ENCODE measurements at places on chromosomes 13 and 19.

GRCh38 chr13:113178070-113178895 is 19.8 kb downstream of the PROZ start:
- DNase-seq: no peak

DNA sequence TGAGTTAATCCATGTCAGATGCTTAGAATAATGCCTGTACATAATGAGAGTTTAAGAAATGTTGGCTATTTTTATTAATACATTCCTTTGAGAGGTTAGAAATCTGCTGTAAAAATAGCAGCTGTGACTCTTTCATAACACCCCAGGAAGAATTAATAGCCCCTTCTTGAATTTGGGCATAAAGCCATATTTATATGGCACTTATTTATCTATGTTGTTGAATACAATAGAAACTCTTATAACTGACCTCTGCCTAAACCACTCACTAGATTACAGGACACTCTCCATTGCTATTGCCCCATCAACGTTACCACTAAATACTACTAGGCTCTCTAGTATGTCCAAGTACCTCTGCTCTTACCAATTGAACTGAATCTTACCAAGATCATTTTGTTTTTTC is 16.3 kb downstream of the NEK5 start:
- no peak for DNase-seq

DNA sequence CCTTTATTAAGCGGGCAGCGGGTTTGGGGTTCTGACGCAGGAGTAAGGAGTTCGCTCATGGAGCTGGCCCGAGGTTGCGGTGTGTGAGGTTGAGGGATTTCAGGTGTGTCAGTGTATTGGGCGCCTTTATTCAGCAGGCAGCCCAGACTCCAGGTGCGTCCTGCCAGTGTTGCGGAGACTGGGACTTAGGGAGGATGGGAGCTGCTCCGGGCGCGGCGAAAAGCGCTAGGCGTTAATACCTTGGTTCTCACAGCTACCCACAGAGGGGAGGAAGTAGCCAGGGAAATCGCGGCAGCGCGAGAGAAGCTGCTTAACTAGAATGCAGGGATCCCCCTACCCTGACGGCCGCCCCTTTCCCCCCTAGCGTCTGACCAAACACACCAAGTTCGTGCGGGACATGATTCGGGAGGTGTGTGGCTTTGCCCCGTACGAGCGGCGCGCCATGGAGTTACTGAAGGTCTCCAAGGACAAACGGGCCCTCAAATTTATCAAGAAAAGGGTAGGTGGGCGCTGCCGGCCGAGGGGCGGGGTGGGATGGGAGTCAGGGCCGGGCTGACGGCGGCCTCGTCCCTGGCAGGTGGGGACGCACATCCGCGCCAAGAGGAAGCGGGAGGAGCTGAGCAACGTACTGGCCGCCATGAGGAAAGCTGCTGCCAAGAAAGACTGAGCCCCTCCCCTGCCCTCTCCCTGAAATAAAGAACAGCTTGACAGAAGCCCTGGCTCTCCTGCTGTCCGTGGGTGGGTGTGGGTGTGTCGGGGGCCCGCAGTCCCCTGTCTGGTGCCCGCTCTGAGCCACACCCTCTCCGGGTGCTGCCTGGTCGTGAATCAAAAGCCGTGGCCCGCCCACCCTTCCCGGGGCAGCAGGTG is 1.1 kb downstream of the RPL36 start:
- DNase-seq: no peak

- peak; percentile 97 for DNase-seq
Measured at GRCh38 chr13:113296823-113297369, at the start of gene LAMP1. TSS of gene LAMP1 (plus strand) at chr13:113297239. CDS start at chr13:113297435, 196 bp downstream.

- DNase-seq: no peak
Measured at GRCh38 chr19:18478545-18479311, 40.8 kb upstream of the ISYNA1 start.

- no peak for DNase-seq
Measured at GRCh38 chr13:60765700-60766411, 368.8 kb downstream of the TDRD3 start.

GRCh38 chr13:33180122-33180804 is 105.3 kb downstream of the STARD13 start:
- no peak for DNase-seq

- no peak for DNase-seq
Measured at GRCh38 chr13:59300355-59301173, 863.2 kb downstream of the DIAPH3 start.

DNA sequence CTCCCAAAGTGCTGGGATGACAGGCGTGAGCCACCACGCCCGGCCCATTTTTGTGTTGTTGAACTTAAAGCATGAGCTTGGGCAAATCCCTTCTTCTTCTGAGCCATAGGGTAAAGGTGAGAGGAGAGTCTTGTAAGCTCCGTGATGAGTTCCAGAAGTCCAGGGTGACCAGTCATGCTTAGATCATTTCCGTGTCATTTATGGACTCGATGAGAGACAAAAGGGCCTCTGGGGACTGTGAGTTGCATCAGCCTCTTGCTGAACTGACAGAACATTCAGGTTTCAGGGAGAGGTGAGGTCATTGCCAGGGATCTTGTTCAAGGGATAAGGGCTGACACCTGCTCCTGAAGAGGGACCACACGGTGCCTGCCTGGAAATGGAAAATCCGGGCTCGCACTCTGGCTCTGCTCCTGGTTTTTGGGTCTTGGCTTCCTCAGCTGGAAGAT is 53.6 kb downstream of the GADD45B start:
- DNase-seq: no peak

- no peak for DNase-seq
Measured at GRCh38 chr13:72530471-72530870, 197.0 kb downstream of the MZT1 start.

- no peak for DNase-seq
Measured at GRCh38 chr19:55444646-55445045, 1.5 kb upstream of the SHISA7 start.

DNA sequence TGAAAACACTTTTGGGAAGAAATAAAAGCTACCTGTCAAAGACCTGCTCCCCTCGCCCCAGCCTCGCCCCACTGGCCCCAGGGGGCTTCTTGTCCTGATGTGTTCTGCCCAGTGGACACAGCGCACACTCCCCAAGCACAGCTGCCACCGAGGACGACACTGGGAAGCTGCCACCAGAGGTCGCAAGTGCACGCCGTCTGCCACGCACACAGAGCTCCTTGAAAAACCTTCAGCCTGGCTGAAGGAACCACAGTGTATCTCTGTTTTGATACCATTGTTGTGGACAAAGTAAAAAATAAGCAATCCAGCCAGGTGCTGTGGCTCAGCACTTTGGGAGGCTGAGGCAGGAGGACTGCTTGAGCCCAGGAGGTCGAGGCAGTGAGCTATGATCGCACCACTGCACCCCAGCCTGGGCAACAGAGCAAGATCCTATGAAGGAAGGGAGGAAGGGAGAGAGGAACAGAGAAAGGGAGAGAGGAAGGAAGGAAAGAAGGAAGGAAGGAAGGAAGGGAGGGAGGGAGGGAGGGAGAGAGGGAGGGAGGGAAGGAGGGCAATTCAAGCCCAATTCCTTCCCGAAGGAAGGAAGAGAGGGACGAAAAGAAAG is 57.3 kb downstream of the CEBPG start:
- peak; percentile 37 for DNase-seq

GRCh38 chr19:18160493-18160970 is 7.6 kb downstream of the PIK3R2 start:
- DNase-seq: no peak

DNA sequence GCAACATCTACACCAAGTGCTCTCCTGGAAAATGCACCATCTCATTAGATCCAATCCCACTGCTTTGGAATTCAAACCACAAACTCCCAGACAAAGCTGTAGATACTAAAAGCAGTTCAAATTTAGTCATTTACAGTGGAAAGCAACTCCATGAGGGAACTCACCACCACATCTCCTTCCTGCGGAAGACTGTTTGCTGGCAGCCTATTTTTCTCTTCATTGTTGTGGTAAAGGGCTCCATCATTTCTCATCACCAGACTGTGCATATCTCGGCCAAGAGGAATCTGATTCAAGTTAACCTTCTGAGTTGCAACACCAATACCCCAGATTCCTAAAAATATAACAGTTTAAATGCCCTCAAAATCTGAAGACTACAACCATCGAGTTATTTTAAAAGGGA is 8.4 kb downstream of the SPRYD7 start:
- no peak for DNase-seq

- DNase-seq: no peak
Measured at GRCh38 chr19:1213391-1214286, 8.1 kb downstream of the STK11 start.

DNA sequence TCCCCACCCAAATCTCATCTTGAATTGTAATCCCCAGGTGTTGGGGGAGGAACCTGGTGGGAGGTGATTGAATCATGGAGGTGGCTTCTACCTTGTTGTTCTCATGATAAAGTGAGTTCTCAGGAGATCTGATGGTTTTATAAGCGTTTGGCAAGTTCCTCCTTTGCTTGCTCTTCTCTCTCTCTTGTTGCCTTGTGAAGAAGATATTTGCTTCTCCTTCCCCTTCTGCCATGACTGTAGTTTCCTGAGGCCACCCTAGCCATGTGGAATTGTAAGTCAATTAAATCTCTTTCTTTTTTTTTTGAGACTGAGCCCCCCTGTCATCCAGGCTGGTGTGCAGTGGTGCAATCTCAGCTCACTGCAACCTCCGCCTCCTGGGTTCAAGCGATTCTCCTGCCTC is 34.4 kb downstream of the VSTM1 start:
- DNase-seq: no peak

DNA sequence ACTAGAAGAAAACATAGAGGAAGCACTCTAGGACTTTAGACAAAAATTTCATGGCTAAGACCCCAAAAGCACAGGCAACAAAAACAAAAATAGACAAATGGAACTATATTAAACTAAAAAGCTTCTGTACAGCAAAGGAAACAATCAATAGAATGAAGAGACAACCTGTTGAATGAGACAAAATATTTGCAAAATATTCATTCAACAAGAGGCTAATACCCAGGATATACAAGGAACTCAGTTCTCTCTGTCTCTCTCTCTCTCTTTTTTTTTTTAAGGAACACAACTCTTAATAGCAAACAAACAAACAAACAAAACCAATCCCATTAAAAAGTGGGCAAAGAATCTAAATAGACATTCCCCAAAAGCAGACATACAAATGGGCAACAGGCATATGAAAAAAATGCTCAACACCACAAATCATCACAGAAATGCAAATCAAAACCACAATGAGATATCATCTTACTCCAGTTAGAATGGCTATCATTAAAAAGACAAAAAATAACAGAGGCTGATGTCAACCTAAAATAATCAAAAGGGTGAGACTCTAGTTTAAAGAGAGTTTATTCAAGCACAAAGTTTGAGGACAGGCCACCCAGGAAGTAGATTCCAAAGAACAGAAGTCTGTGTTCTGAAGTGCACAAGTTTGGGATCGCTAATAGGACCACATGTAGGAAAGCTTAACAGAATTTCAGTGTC is 27.1 kb upstream of the SLC7A9 start:
- DNase-seq: no peak

- DNase-seq: no peak
Measured at GRCh38 chr13:68254151-68254550, 1024.0 kb upstream of the PCDH9 start.

- DNase-seq: no peak
Measured at GRCh38 chr13:102960959-102961358, 105.3 kb downstream of the SLC10A2 start.

DNA sequence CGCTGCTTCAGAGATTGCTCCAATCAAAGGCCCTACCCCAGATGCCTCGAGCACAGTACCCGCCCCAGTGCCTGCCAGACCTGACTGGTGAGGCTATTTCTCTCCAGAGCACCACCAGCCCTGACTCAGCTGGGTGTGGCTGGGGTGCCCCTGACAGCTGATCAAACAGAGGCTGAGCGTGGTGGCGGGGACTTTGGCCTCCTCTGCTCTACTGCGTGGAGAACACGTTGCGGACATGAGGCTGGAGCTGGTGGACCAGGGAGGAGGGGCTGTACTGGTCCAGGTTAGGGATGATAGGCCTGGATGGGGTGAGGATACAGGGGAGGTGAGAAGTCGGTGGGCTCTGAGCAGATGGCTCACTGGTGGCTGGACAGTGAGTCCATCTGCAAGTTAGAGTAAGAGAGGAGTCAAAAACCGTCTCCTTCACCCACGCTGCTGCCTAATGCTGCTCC is 3.5 kb upstream of the DOCK6 start:
- no peak for DNase-seq

DNA sequence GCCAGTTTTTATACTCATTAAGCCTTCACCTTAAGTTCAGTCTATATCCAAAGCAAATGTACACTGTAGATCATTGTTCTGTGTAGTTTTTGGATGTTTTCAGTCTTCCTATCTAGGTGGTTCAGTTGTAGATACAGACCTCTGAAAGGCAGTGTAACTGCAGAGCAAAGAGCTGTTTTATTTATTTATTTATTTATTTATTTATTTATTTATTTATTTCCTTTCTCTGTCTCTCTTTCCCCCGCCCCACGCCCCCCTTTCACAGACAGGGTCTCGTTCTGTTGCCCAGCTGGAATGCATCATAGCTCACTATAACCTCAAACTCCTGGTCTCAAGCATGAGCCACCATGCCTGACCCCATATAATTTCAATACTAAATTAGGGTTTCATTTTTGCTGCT is 281.8 kb upstream of the KLHL1 start:
- no peak for DNase-seq

DNA sequence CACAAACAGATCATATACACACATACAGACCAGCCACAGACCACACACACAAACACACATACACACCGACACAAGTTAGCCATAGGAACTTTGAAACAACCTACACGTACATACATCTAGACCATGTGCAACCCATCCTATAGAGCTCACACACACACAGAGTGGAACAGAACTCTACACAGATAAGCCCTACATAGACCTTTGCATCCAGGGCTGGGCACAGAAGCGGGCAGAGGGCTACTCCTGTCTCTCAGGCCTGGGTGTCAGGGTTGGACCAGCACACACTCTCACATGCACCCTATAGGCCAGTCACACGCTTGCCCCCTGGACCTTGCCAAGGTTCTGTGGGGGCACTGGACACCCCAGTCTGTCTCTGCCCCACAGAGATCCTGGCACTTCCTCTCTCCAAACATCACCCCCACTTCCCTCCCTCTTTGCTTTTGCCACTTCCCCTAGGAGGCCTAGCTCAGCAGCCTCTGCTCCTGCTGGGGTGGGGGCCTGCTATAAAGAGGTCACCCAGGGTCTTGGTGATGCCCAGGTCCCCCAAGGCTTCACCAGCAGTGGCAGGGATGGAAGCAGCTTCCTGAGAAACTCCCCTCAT is 5.8 kb upstream of the JUNB start:
- DNase-seq: no peak

GRCh38 chr19:3224346-3225168 is at the start of gene CELF5:
TSS of gene CELF5 (plus strand) at chr19:3224661. CDS start at chr19:3224740, 79 bp downstream.
- DNase-seq: peak; percentile 13

DNA sequence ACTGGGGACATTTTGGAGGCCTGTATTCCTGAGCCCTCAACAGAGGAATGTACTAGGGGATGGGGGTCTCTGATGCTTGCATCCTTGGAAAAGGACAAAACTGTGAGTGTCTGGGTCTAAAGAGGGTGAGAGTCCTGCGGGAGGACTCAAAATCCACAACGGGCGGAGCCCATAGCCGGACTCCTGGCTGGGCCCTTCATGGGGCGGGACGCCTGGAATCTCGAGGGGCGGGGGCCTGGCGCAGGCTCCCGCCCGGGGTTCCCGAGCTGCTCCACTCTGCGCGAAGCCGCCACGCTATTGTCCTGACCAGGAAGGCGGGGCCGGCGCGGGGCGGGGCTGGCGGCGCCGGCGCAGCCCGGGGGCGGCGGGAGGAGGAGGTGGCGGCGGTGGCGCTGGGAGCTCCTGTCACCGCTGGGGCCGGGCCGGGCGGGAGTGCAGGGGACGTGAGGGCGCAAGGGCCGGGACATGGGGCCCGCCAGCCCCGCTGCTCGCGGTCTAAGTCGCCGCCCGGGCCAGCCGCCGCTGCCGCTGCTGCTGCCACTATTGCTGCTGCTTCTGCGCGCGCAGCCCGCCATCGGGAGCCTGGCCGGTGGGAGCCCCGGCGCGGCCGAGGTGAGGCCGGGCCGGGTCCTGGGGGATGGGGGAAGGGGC is at the start of gene APLP1:
Gene APLP1 (plus strand): TSS at position 403 of the 651 bp plus-strand sequence. CDS start 63 bp downstream, at position 466.
- peak; percentile 50 for DNase-seq

- peak; percentile 33 for DNase-seq
Measured at GRCh38 chr19:17235300-17235970, 9.4 kb downstream of the OCEL1 start.

All from DMS79 (cell line).